Stimulated activated CD4-positive, alpha-beta T cell treated with anti-CD3 and anti-CD28 coated beads, Interleukin-15, amount 100 ng/mL, for 24 hours (primary cell): ENCODE measurements at places on chromosomes 16 and 17.
A peak's percentile ranks its signal among the peaks of the same experiment; 100 is the strongest.

GRCh38 chr17:41736983-41737679 lies 2.7 kb upstream of the HAP1 start:
- no peak for DNase-seq

DNA sequence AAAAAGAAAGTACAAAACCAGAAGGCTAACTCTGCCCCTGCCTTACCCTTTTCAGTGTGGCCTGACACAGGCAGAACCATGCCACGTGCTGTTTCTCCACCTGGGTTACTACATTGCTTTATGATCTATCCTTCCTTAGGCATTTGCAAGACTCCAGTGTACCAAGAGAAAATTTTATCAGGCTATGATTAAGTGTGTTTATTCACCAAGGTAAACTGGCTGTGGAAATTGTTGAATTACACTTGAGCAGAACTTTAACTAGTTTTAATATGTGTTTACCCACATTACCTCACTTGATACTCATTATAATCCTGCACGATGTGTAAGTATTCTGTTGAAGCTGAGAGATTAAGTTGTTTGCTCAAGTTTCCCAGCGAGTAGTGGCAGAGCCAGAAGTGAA lies 129.7 kb upstream of the MYOCD start:
- DNase-seq, result no peak

DNA sequence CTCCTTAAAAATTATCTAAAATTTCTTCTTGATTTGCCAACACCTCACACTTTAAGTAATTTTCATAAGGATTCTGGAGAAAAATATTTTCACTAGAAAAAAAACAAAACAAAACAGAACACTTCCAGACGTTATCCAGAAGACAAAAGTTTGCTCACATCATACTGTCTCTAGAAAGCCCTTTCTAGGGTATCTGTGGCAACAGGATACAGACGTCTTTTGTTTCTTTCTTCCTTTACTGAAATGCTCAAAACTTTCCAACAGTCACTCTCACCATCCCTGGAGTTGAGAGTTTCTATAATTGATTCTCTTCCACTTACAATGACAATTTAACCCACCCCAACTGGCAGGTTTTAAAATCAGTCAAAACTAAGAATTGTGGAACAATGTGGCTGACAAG lies 2.6 kb downstream of the ZC3H7A start:
- no peak for DNase-seq

DNA sequence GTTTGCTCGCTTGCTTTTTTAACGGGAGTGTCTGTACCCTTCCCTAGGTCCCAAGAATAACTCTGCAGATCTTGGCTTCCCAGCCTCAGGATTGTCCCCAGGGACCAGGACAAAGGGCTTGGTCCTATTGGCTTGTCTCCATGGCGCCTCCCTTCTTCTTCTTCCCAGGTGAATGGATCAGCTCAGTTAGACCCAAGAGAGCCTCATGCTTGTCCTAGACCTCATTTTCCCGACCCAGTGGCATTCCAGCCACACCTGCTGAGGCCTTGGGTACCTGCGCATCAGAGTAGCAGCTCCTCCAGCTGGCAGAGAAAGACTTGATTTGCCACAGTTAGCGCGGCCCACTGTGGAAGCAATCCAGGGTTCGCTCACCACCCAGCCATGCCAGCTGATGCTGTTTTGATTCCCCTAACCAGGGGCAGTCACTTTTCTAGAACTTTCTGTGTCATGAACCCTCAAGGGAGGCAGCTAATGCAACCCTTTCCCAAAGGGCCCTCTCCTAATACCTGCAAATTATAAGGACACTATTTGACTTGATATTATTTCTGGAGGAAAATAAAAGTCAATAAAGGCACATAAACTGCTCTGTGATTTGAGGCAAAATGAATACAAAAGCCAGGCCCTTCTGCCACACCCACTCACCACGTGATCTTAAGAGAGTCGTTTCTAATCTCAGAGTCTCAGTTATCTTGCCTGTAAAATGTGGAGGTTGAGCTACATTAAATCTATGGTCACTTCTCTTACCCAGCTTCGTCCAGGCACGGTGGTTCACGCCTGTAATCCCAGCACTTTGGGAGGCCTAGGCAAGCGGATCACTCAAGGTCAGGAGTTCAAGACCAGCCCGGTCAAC lies 13.9 kb downstream of the GPR142 start:
- no peak for DNase-seq

- DNase-seq, result no peak
Measured at GRCh38 chr16:83366228-83366627, 441.6 kb upstream of the HSBP1 start.

- no peak for DNase-seq
Measured at GRCh38 chr17:10741416-10742135, 11.8 kb upstream of the TMEM220 start.

- peak; percentile 93 for DNase-seq
Measured at GRCh38 chr17:39730095-39730921, at the start of gene MIEN1. TSS of gene MIEN1 (minus strand) at chr17:39730532. CDS start at chr17:39730495, 37 bp downstream.

DNA sequence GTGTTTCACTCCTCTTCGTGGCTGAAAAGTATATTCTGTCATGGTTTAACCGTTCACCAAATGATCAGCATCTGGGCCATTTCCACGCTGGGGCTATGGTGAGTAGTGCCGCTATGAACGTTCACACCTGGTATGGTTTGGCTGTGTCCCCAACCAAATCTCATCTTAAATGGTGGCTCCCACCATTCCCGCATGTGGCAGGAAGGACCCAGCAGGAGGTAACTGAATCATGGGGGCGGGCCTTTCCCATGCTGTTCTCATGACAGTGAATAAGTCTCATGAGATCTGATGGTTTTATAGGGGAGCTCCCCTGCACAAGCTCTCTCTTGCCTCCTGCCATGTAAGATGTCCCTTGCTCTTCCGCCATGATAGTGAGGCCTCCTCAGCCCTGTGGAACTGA lies 45.7 kb upstream of the ZNF469 start:
- DNase-seq, result no peak

- DNase-seq, result no peak
Measured at GRCh38 chr17:70813355-70813930, 644.1 kb downstream of the KCNJ2 start.
